Stimulated activated CD8-positive, alpha-beta memory T cell treated with anti-CD3 and anti-CD28 coated beads, Interleukin-4, amount 100 ng/mL, for 1 hour (primary cell): ENCODE measurements at places on chromosomes 6 and 20.

DNA sequence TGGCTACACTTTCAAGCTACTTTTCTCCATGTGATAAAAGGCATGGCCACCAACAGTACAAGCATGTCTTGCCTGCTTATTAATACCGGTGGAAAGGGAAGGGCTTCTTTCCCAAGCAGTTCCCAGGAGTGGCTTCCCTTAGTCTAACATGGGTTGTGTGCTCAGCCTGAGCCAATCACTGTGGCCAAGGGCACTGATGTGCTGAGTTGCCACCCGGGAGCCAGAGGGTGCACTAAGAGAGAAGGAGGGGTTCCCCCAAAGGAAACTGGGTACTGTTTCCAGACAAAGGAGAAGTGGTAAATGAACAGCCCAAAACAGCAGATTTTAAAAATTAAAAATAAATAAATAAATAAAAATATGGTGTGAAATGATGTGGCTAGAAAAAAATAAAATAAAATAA lies 68.5 kb downstream of the BANF2 start:
- no peak for DNase-seq

DNA sequence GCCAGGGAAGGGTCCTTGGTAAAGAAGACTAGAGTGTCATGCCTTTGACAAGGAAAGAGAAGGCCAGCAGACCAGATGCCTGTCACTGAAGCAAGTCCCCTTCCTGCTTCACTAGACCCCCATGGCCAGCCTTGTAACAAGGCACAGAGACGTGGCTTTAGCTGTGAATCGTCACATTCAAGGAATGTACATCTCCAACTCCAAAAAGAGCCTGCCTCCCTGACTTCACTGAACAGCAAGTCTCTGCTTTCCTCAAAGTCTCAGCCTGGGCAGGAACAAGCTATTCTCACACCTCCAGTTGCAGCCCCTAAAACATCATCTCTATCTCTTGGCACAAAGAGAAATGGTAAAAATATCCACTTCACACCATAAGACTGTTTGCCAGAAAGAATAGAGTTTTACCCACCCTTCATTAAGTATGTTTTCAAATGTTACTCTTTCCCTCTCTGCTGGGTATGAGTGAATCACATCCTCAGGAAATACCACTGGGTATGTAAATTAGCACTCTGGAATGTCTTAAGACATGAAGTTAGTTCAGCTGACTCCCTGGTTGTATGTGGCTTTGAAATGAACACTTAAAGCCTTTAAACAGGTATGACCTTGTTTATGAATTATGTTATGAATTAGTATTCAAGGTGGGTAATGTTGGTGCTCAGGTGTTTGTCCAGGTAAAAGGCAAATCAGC lies 46.4 kb upstream of the NT5E start:
- no peak for DNase-seq

GRCh38 chr6:99522531-99522930 lies 7.3 kb upstream of the USP45 start:
- DNase-seq, result no peak

DNA sequence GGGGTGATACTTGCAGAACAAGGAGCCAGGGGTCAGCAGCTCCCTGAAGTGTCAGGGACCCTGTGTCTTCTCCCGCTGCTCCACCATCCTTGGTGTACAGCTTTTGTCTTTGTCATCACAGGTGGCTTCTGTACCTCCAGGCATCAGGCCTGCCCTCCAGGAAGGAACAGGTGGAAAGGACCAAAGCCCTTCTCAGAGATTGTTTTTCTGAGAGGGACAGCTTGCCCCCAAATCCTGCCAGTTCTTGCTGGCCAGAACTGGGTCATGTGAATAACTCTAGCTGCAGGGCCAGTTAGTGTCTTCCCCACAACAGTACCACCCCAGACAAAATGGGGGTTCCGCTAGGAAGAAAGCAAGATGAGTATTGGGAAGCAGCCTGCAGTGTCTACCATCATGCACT lies 31.4 kb downstream of the SNPH start:
- no peak for DNase-seq

GRCh38 chr20:16575390-16576140 lies 2.3 kb upstream of the KIF16B start:
- DNase-seq, result no peak

DNA sequence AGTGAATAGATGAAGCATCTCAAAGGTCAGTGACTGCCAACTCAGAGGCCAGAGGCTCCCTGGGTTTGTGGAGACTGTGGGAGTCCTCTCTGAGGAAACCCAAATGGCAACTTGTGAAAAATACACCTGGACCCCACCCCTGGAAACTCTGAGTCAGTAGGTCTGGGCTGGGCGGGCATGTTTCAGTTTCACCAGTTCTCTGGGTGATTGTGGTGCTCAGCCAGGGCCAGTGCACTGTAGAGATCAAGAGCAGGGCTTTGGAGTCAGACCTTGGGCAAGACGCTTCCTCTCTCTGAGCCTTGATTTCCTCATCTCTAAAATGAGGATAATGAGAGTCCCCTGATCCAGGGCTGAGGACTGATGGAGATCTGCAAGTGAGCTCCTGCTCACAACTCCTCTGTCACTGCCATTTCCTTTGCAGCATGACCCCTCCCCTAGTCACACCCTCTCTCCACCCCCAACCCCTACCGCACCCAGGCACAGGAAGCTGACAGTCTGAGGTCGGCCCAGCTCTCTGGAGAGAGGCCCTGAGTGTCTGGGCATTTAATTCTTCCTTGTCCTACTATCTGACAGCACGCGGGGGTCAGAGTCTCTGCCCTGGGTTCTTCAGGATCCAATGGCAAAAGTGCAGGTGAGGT lies 5.1 kb downstream of the DEF6 start:
- peak; percentile 66 for DNase-seq

GRCh38 chr20:57095426-57095825 lies 171.0 kb downstream of the BMP7 start:
- DNase-seq, result no peak

DNA sequence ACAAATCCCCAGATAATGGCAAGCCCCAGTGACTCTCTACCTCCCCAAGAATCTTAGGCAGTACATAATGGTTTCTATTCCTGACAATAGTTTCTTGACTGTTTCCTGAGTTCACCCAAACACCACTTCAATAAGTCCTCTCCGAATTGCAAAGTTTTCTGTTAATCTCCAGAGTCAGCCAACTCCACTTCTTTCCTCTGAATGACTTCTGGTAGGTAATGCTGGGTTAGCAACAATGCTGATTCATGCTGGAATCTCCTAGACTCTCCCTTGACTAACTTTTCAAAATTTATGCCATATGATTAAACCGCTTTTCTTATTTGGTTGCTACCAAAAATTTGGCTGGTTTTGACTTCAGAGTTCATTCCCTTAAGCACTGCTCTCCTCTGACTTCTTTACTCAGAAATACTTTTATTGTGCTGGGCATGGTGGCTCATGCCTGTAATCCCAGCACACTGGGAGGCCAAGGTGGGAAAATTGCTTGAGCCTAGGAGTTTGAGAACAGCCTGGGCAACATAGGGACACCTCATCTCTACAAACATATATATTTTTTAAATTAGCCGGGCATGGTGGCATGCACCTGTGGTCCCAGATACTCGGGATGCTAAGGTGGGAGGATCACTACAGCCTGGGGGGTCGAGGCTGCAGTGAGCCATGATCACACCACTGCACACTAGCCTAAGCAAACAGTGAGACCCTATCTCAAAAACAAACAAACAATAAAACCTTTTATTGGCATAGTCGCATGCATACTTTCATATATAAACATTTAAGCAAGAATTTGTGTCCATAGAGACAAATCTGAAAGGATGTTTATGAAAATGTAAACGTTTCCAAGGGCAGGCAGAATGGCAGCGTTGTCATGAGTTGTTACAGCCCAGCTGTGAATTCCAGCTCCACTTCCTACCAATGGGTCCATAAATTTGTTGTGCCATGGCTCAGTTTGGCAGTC lies 249.3 kb upstream of the PLN start:
- no peak for DNase-seq

DNA sequence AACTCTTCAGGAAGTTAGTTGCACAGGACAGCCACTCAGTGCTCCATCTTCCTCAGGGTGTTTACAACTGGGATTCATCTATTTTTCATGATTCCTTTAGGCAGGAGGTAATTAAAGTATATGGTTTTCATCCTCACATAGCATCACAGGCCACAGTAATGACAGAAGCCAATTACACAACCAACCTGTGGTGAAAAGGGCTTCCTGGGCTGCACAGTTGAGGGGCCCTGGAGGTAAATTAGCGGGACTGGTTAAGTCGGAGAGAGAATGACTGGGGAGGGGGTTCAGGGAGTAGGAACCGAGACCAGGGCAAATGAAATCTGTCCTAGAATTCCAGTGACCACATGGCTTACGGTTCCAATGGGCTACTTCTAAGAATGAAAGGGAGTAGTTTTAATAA lies 37.0 kb downstream of the BAK1 start:
- DNase-seq, result no peak

DNA sequence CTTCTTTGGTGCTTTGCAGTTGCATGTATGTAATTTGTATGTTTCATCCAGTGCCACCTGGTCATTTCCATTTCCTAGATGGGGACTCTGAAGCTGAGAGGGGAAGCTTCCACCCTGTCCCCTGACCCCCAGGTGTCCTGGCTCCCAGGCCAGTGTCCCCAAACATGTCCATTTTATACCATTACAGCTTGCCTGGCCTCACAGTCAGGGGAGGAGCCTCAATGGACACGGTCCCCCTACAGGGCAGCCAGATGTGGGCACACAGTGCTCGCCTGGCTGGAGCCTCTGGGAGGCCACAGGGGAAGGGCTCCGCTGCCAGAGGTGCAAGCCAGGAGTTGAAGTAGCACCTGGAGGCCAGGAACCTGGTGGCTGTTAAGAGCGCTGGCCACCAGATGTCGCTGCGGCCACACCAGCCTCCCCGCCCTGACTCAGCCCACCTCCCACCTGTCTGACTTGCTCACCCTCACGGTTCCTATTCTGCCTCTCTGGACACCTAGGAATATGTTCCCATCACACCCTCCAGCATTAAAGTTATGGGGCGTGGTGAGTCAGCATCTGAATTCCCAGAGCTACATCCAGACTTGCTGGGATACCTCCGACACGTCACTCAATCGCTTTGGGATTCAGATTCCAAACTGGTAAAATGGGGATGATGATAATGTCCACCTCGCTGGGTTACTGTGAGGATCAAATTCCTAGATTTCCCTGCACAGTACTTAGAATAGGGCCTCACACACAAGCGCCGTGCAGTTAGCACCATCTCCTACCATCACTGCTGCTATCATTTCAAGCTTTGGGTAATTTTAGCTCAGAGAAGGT lies 107.4 kb downstream of the SULF2 start:
- DNase-seq, result peak; percentile 27

GRCh38 chr6:168196385-168196860 lies 117.4 kb upstream of the FRMD1 start:
- DNase-seq, result no peak

GRCh38 chr6:82441047-82441855 lies 77.6 kb downstream of the TPBG start:
- DNase-seq, result no peak

- no peak for DNase-seq
Measured at GRCh38 chr6:26232940-26233648, 131.9 kb upstream of the BTN3A2 start.

- DNase-seq, result no peak
Measured at GRCh38 chr6:149306967-149307366, 10.5 kb upstream of the TAB2 start.

DNA sequence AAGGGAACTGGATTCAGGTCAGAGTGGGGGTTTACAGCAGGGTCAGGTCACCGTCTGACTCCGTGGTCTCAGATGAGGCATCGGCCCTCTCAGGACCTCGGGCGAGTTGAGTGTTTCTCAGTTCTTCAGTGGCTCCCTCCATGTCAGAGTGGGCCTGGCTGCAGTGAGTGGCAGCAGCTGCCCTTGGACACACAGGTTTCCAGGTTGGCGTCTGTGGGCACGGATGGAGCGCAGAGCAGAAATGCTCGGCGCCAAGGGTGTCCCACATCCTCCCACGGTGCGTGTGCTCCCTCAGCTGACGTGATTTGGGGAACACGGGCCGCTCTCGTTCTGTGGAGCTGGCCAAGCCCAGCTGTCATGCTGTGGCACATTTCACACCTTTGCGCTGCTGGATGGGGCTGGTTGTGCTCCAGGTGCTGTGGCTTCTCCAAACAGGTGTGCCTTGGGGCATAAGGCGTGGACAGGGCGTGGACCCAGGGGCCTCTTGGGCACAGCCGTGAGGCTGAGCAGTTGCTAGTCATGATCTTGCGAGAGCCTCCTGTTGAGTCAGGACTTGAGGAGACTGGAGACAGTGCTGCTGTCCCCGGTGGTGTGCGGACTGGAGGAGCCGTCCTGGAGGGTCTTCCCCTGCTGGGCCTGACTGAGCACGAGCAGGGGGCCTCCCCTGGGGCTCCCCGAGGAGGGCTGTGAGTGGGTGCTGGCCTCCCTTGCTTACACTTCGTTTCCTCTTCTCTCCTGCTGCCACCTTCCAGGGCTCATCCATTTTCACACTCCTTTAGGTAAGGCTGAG lies 9.5 kb upstream of the DNAJC5 start:
- DNase-seq, result no peak

- DNase-seq, result no peak
Measured at GRCh38 chr6:115000736-115001135, 657.9 kb upstream of the HS3ST5 start.

DNA sequence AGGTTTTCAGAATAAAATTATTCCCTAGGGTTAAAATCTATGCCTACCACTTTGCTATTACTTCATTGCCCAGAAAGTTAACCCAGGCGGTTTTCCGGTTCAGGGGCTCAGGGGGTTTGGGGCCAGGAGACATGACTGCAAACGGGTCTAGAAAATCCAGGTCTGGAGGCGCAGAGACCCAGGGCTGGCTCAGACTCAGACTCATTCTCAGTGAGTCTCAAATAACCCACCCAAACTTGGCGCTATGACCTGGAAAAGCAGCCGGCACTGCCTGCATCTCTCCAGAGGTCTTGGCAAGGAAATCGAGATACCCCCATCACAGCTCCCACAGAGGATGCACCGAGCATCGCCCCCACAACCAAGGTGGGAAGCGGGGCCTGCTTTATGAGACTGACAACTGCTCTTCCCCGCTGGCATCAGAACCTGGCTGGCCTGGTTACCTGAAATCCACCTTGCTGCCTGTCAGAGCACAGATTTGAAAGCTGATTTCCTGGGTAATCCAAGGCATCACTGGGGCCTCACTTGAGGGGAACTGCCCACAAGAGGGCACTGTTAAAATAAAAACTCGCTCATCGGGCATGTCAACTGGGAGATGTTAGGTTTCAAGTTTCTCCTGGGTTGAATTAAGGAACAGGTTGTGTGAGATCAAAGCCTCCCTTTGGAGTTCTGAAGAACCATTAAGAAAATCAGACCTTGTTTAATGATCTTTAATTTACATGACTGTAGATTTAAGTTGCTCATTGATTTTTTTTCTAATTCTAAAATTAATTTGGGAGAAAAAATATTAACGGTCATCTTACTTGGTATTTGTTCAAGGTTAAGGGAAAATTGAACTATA lies 55.1 kb downstream of the KIF16B start:
- DNase-seq, result no peak

GRCh38 chr6:3908223-3908622 lies 59.0 kb downstream of the FAM50B start:
- no peak for DNase-seq

DNA sequence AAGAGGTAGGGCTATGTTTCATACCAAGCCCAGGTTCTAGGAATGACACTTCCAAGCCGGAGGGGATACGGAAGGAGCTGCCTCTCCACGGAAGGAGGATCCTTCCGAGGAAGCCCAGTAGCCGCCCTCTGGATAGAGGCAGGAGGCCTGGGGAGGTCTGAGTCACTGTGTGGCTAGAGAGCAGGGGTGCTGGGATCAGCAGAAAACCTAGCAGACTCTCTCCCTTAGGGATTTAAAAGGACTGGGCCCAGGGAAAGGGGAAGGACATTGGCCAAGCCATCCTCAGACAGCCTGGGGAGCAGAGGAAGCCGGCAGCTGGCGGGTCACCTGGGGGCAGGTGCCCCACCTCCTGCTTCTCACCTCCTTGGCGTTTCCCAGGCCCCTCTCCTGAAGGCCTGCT lies 36.6 kb upstream of the NFATC2 start:
- no peak for DNase-seq
